ENCODE measurements at places on chromosomes 11 and 22.

DNA sequence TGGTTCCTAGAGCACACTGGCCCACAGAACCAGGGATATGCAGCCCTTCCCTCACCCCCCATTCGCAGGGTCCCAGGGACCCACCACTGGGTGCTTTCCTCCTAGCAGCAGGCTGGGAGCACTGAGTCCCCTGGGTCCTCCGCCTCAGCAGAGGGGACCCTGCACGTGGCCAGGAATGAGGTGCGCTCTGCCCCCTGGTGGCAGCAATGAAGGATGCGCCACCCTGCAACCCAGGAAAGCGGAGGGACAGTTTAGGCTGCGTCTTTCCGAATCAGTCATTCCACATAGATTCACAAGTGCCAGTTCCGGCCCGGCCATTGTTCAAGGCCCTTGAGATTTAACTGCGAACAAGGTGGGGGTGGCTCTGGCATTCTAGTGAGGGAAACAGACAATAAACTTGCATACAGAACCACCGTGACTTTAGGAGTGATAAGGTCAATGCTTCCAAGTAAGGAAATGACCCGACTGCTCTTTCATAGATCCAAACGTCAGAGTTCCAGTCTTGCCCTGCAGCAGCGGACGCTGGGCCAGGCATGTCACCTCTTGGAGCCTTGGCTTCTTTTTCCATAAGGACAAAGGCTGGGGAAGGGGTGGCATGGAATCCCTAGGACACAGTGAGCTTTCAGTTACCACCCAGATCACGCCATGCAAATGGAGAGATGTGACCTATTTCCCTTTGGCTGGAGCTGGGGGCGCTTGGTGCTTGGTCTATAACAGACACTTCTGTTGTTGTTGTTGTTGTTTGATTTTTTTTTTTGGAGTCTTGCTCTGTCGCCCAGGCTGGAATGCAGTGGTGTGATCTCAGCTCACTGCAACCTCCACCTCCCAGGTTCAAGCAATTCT is 7.7 kb downstream of the RIN1 start:
- DNase-seq = peak; percentile 75

DNA sequence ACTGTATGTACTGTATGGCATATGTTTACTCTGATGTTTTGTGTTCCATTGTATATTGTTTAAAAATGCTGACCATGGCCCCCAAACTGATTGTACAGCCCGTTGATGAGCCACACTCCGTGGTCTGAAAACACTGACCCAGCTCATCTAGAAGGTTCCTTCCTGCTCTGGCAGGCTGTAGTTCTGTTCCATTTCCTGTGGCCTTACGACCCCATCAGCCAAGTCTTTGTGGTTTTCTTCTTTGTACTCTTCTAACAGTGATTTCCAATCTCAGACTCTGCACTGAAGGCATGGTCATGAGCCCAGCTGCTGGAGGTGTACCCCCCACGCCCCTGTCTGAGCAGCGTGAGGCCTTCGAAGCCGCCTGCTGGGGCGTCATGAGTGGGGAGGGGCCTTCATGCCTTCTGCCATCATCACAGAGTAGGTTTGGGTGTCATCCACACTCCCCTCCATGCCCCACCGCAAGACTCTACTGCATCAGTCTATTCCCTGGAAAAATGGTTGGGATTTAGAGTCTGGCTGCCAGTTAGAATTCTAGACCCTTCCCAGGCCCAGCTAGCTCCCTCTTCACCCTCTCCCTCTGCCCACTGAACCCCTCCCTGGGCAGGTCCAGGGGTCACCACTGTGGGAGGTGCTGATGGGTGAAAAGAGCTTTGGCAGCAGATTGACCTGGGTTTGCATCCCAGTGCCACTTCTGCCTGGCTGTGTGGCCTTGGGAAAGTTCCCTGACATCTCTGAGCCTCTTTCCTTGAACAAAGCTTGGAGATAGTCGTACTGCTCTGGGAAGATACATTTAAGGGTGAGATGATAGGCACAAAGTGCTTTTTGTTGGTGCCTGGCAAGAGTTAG is 11.3 kb upstream of the C11orf96 start:
- no peak for DNase-seq

DNA sequence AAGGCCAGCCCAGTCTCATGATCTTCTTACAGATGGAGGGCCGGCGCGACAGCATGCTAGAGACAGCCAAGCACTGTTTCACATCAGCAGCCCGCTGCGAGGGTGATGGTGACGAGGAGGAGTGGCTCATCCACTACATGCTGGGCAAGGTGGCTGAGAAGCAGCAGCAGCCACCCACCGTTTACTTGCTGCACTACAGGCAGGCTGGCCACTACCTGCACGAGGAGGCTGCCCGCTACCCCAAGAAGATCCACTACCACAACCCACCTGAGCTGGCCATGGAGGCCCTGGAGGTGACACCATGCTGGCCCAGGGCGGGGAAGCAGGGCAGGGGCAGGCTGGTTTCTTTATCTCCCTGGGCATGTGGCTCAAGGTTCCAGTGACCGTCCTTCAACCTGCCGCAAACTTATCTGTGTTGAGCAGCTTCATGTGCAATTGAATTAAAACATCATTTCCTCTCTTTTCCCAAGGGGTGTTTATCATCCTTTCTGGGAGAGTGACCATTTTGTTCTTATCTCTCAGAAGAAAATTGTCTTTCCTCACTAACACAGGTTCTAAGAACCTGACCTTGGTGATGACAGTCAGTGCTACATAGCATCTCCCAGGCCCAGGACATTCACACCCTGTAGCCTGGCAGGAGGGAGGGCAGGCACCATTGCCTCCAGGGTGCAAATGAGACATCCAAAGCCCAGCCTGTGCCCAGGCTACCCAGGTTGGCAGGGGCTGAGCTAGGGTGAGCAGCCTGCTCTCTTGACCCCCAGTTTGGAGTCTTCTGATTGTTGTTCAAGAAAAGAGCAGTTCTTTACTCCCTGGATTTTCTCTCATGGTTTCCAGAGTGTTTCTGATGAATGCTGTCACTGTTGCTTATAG is 80.7 kb downstream of the CABIN1 start:
- DNase-seq = no peak

DNA sequence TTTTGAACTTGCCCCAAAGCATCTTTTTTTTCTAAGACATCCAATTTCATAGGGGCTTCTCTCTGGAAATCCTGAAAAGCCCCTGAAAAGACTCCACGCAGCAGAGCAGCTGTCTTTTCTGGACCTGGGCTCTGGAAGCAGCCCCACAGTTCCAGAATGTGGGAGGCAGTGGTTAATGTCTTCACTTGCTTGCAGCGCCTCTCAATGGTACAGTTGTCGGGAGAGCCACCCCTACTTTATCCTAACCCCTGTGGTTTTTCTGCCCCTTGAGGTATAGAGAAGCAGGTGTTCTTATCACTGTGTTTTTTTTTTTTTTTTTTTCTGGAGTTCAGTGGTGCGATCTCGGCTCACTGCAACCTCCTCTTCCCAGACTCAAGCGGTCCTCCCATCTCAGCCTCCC is 83.4 kb upstream of the SORL1-AS1 start:
- DNase-seq = no peak

DNA sequence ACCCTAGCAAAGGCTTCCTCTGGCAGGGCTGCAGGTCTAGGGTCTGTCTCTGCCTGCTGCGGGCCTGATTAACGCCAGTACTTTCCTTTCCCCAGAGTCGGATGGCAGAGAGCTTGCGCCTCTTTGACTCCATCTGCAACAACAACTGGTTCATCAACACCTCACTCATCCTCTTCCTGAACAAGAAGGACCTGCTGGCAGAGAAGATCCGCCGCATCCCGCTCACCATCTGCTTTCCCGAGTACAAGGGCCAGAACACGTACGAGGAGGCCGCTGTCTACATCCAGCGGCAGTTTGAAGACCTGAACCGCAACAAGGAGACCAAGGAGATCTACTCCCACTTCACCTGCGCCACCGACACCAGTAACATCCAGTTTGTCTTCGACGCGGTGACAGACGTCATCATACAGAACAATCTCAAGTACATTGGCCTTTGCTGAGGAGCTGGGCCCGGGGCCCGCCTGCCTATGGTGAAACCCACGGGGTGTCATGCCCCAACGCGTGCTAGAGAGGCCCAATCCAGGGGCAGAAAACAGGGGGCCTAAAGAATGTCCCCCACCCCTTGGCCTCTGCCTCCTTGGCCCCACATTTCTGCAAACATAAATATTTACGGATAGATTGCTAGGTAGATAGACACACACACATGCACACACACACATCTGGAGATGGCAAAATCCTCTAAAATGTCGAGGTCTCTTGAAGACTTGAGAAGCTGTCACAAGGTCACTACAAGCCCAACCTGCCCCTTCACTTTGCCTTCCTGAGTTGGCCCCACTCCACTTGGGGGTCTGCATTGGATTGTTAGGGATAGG is 18.6 kb downstream of the RSPH14 start:
- no peak for DNase-seq

GRCh38 chr22:24141586-24141985 is 39.7 kb upstream of the SUSD2 start:
- no peak for DNase-seq

DNA sequence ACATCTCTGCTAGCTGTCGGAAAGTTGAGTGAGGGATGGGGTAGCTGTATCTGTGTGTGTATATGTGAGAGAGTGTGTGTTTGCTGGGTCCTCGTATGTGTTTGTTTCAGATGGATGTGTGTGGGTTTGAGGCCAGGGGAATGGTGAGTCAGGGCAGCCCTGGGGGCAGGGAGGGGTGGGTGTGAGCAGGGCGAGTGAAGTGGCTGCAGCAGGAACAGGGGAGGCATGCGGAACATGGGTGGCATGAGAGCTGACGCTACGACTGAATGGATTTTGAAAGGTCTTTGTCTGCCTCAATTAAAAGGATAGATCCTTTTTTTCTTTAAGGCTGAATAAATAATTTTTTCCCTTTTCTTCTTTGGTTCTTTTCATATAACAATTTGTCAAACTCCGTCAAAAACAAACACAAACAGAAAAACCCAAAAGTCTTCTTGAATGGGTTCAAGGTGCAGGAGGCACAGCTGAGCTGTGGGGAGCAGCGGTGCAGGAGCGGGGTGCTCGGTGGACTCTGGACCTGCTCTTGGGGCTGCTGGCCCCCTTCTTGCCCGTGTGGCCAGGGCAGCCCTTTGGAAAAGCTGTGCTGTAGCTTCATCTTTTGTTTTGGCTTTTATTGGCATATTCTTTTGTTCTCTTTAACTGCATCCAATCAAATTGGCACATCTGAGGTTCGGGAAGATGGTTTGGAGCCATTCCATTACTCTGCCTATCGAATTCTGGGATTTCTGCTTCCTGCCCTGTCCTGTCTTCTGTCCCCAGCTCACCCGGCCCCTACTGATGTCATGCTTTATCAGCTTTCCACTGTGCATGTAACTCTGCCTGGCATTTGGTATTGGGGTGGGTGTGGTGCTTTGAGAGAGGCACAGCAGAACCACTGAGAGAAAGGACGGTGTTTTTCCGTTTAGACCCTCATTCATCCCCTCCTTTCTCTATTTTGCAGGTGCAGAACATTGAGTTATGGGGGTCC is 80.1 kb downstream of the ADAMTS15 start:
- no peak for DNase-seq

- no peak for DNase-seq
Measured at GRCh38 chr11:133920109-133920990, 36.4 kb downstream of the IGSF9B start.

- DNase-seq = no peak
Measured at GRCh38 chr11:94958121-94958696, 15.1 kb downstream of the CWC15 start.

GRCh38 chr11:80533463-80533862 is 1092.6 kb upstream of the TENM4 start:
- no peak for DNase-seq

- DNase-seq = no peak
Measured at GRCh38 chr11:2929531-2929949, 320 bp upstream of the PHLDA2 start.

DNA sequence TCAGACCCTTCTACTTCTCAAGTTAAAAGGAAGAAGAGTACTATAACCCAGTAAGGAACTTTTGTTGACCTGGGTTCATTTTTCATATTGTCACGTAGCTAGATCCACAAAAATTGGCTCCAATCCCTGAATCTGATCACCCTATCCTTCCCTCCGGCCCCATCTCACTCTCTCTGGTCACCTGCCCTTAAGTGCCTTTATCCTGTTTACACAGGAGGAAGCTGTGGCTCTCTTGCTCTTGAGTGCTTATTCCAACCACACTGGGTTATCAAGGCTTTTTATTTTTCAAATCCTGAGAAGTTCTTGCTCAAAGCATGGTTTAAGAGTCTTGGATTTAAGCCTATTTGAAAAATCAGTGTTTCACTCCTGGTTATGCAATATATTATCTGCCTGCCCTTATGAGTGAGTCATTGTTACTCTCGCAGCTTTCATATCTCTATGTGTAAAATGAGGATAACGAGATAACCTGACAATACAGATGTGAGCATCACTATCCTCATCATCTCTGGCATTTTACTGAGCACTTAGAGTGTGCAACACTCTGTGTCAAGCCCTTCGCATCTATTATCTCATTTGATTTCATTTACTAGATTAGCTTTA is 293.9 kb downstream of the GUCY1A2 start:
- no peak for DNase-seq

GRCh38 chr11:61004180-61004611 is 32.7 kb downstream of the CD6 start:
- no peak for DNase-seq

DNA sequence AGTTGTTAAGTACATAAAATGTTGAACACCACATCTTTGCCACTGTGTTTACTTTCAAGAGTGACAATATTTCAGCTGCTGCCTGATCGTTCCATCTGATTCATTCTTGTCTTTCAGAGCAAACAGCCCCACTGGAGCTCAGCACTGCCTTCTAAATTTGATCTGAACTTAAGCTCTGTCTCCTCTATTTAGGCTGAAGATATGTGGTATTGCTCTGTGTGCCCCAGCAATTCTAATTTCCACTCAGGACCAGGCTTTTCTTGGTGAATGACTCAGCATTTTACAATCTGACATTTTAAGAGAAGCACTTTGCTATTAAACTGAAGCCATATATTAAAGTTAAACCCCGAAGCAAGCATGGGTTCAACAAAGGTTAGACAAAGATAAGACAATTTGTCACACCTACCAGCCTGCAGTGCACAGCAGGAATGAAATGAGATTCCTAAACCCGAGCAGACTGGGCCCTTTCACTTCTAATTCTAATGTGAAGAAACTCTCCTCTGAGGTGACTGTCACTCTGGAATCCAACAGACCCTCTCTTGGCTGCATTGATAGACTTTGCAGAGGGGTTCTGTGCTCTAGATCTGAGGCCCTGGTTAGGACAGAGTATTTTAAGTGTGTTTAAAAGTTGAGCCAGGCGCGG is 41.7 kb upstream of the PLET1 start:
- no peak for DNase-seq

- DNase-seq = no peak
Measured at GRCh38 chr11:134669796-134670195, 257.8 kb upstream of the B3GAT1 start.

GRCh38 chr11:116104498-116105174 is 600.4 kb upstream of the CADM1 start:
- no peak for DNase-seq

DNA sequence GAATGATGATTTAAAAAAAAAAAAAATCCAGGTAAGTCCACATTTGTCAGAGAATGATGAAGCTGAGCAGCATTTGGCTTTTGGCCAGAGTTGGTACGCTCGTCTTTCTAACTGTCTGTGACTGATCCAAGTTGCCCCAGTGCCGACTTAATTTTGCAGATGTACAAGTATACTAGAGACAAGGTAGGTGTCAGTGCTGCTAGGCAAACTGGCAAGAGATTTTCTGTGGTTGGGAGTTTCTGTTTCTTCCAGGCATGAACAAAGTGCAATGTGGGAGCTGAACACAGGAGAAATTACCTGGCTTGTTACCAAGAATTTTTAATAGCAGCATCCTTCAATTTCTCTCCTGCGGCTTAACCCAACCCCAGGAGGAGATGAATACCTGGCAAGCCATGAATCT is 307.7 kb downstream of the BUD13 start:
- no peak for DNase-seq
